Upper lobe of right lung (tissue), 1 donor: ENCODE measurements at places on chromosomes 6 and 20. TPM values are rescaled to one million over a fixed set of nuclear protein-coding genes. Genes with fewer than 3 reads are reported as not detected.
A peak's percentile ranks its signal among the peaks of the same experiment; 100 is the strongest.

- H3K4me1 ChIP-seq, result peaks cover 4% of the 10 kb centered on the region
- H3K4me3 ChIP-seq, result no peak overlapping the region
- DNase-seq, result no peak
- H3K27me3 ChIP-seq, result no peaks in the 10 kb centered on the region
- no peak overlapping the region for H3K27ac ChIP-seq
These were observed 122.3 kb downstream of the BANF2 start for GRCh38 chr20:17822039-17822438.

DNA sequence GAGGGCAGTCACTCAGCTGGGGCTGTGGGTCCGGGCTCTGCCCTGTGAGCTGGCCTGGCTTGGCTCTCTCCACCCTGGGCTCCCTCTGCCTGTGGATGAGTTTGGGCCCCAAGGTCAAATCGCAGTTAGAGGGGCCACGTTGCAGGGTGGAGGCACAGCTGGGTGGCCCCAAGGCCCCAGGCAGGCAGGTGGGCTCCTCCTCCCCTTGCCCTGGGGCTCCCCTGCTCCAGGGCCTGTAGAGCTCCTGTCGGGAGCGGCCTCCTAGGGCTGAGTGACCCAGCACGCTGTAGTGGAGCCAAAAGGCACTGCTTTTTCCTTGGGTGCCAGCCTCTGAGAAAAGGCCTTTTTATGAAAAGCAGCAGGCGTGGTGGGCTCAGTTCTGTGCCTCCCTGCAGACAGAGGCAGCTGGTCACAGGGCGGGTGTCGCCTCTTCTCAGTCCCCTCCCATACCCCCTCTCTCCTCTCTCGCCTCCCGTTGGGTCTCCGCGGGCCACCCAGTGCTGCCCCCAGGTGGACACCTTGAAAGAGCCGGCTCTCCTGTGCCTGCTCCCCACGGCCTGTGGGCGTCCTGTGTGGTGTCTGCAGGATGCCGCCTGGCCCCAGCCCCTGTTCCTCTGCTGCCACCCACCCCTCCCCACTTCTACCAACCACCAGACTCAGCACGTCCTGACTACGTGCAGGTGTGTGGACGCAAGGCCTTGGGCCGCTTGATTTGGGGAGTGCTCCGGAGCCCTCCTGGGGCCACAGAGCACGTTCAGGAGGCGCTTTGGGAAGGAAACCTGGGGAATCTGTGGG is 13.2 kb downstream of the SS18L1 start:
- no peak overlapping the region for H3K27ac ChIP-seq
- H3K27me3 ChIP-seq, result no peaks in the 10 kb centered on the region
- peak; percentile 80 for DNase-seq
- H3K4me3 ChIP-seq, result no peak overlapping the region

GRCh38 chr20:47318027-47318585 is 38.4 kb downstream of the ZMYND8 start:
- H3K27ac ChIP-seq, result peak overlapping the region; percentile 99
- H3K27me3 ChIP-seq, result no peaks in the 10 kb centered on the region
- peak overlapping the region; percentile 42 for H3K4me3 ChIP-seq
- H3K4me1 ChIP-seq, result peaks cover 88% of the 10 kb centered on the region
- H3K36me3 ChIP-seq, result no peaks in the 10 kb centered on the region
- DNase-seq, result peak; percentile 62

DNA sequence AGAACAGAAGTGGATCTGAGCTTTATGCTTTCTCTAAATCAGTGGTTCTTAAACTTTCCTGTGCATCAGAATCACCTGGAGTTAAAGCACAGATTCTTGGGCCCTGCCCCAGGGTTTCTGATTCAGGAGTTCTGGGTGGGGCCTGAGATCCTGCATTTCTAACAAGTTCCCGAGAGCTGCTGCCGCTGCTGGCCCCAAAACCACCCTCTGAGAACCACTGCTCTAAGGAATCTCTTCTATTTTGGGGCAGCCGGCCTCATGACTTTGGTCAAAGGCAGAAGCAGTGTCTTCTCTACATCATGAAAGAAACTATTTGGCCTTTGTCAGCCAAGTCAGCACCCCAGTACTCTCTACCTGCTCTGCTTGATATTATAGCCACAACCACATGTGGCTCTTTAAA is 42.1 kb upstream of the RIN2 start:
- H3K36me3 ChIP-seq, result no peaks in the 10 kb centered on the region
- H3K27me3 ChIP-seq, result no peaks in the 10 kb centered on the region
- DNase-seq, result no peak

DNA sequence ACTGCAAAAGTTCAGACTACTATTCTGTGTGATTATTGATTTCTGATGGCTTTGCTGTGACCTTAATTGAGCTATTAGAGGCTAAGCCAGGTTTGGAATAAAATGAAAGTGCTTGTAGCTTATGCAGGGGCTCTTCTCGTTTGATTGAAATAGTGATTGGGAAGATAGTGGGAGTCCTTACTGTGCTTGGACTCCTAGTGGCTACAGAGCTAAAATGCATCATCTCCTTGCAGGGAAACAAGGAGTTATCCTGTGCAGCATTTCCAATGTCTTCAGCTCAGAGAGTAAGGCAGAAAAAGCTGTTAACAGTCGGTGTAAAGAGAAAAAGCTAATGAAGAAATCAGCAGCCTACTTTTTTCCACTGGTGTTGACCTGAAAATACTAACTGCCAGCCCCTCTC is 173.5 kb downstream of the SLC35F1 start:
- no peak overlapping the region for H3K27ac ChIP-seq
- DNase-seq, result no peak
- no peaks in the 10 kb centered on the region for H3K4me1 ChIP-seq
- H3K4me3 ChIP-seq, result no peak overlapping the region

DNA sequence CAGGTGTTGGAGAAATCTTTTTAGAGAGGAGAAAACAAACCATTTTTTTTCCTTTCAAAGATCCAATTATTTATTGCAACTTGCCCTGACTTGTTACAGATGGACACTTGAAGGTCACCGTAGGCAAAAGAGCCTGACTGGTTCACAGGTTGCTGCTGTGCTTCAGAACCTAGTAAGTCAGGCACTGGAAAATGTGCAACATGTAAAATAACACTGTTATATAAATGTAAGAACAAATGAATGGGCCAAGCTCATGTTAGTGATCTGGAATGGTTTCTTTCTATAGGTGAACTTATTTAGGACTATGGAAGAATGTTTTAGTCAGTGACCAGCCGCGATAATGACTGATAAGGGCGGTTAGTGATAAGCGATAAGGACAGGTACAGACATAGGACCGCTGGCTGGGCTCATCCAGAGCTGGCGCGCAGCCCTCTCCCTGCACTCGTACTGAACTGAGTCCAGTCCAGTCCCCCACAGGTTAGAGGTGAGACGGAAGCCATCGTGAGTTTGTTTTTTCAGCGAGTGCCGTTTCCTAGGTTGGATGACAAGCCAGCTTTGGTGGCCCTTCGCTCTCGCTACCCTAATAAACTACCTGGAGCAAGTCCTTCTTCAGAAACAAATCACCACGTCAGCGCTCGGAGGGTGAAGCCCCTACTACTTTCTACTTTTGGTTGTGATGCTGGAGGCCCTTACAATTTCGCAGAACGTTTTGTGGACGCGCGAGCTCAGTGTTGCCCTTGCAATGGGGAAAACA is 94.4 kb upstream of the PRDM1 start:
- no peak for DNase-seq
- H3K27me3 ChIP-seq, result peaks cover 62% of the 10 kb centered on the region
- H3K36me3 ChIP-seq, result no peaks in the 10 kb centered on the region
- peaks cover 7% of the 10 kb centered on the region for H3K4me1 ChIP-seq

- H3K4me1 ChIP-seq, result no peaks in the 10 kb centered on the region
- no peak overlapping the region for H3K27ac ChIP-seq
- H3K36me3 ChIP-seq, result no peaks in the 10 kb centered on the region
- no peak for DNase-seq
- H3K4me3 ChIP-seq, result no peak overlapping the region
- H3K27me3 ChIP-seq, result no peaks in the 10 kb centered on the region
These were observed 615.5 kb downstream of the C6orf118 start for GRCh38 chr6:164693944-164694343.

DNA sequence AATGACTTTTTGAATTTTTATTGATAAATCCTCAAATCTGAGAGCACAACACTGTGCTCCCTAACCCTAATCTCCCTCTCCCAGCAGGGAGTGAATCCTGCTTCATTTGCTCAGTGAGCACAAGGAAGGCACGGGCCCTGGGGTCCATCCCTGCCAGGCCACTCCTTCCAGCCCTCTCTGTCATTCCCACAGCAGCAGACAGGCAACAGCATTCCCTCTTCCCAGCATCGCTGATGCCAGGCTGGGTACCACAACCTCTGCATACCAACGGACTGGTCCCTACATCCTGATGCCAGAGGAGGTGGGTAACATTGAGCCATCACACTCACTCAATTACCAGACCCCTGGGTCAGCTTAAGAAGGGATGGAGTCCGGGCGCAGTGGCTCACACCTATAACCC is 34.2 kb downstream of the MRPL14 start:
- H3K27me3 ChIP-seq, result no peaks in the 10 kb centered on the region
- H3K27ac ChIP-seq, result no peak overlapping the region
- H3K4me3 ChIP-seq, result no peak overlapping the region
- no peak for DNase-seq
- no peaks in the 10 kb centered on the region for H3K4me1 ChIP-seq

GRCh38 chr6:36130667-36131510 is 576 bp downstream of the MAPK13 start:
- H3K4me1 ChIP-seq, result peaks cover 39% of the 10 kb centered on the region
- peak overlapping the region; percentile 59 for H3K4me3 ChIP-seq
- DNase-seq, result peak; percentile 89

- no peak for DNase-seq
- peak overlapping the region; percentile 78 for H3K27ac ChIP-seq
- H3K4me3 ChIP-seq, result peak overlapping the region; percentile 88
- no peaks in the 10 kb centered on the region for H3K36me3 ChIP-seq
- H3K27me3 ChIP-seq, result no peaks in the 10 kb centered on the region
These were observed 597 bp downstream of the ADA start for GRCh38 chr20:44650771-44651433.

GRCh38 chr6:153727885-153728284 is 311.2 kb upstream of the OPRM1 start:
- H3K36me3 ChIP-seq, result no peaks in the 10 kb centered on the region
- H3K27me3 ChIP-seq, result no peaks in the 10 kb centered on the region
- no peak overlapping the region for H3K27ac ChIP-seq

DNA sequence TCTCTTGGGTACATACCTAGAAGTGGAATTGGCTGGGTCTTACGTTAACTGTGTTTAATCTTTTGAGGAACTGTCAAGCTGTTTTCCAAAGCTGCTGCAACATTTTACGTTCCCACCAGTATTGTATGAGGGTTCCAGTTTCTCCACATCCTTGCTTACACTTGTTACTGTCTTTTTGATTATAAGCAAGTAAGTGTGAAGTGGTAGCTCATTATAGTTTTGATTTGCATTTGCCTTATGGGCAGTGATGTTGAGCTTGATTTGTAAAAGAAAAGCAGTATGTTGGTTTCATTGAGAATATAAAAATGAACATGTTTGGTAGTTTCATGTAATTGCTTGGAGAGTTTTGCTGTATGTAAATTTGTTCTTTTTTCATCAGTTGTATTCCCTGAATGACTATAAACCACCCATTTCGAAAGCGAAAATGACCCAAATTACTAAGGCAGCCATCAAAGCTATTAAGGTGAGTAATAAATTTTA is 40.4 kb downstream of the SCAF8 start:
- H3K36me3 ChIP-seq, result peaks cover 12% of the 10 kb centered on the region
- H3K4me1 ChIP-seq, result no peaks in the 10 kb centered on the region
- no peak overlapping the region for H3K27ac ChIP-seq
- DNase-seq, result no peak

- no peak for DNase-seq
- H3K36me3 ChIP-seq, result peaks cover 6% of the 10 kb centered on the region
- H3K4me3 ChIP-seq, result no peak overlapping the region
- no peaks in the 10 kb centered on the region for H3K27me3 ChIP-seq
These were observed 27.5 kb downstream of the NCOA7 start for GRCh38 chr6:125818225-125818657.

GRCh38 chr6:134372603-134373281 is 54.8 kb upstream of the SGK1 start:
- peak overlapping the region; percentile 81 for H3K27ac ChIP-seq
- no peaks in the 10 kb centered on the region for H3K27me3 ChIP-seq
- peaks cover 4% of the 10 kb centered on the region for H3K4me1 ChIP-seq
- H3K36me3 ChIP-seq, result no peaks in the 10 kb centered on the region
- DNase-seq, result no peak

- no peak for DNase-seq
- no peak overlapping the region for H3K4me3 ChIP-seq
- H3K4me1 ChIP-seq, result no peaks in the 10 kb centered on the region
- no peaks in the 10 kb centered on the region for H3K36me3 ChIP-seq
- no peak overlapping the region for H3K27ac ChIP-seq
These were observed 84.5 kb downstream of the SLC16A10 start for GRCh38 chr6:111171577-111172400.

DNA sequence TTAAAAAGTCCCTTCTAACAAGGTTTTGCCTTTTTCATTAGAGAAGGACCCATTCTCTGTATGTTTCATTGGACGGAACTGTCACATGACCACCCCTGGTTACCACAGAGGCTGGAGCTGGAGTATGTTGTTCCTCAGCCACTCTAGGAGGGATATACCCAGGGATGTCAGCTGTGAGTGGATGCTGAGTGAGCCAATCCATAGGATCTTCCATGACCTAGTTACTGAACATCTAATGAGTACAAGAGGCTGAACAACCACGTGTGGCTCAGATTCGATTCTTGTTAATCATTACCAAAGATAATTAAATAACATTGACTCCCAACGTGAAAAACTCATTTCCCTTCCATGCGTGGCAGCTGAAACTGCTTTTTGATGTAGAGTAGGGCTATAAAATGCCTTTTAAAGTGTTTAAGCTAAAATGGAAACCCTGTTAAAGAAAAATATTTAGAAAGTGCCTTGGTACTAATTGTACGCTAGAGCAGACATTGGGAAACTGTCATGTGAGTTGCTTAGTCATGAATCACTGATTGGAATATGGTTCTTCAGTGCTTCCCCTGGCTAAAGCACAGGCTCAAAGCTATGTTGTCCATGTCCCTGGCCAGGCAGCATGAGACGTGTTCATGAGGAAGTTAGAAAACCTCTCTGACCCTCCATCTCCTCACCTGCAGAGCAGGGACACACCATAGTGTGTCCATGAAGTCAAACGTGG is 256.1 kb downstream of the ZNF217 start:
- no peak for DNase-seq
- no peaks in the 10 kb centered on the region for H3K36me3 ChIP-seq
- H3K27me3 ChIP-seq, result no peaks in the 10 kb centered on the region
- no peak overlapping the region for H3K4me3 ChIP-seq
- no peak overlapping the region for H3K27ac ChIP-seq

- H3K4me1 ChIP-seq, result no peaks in the 10 kb centered on the region
- no peak overlapping the region for H3K27ac ChIP-seq
- no peaks in the 10 kb centered on the region for H3K36me3 ChIP-seq
- no peak for DNase-seq
- H3K4me3 ChIP-seq, result no peak overlapping the region
These were observed 410.7 kb upstream of the JAG1 start for GRCh38 chr20:11084508-11084907.

C6orf118 gene
- not detected for total RNA-seq

FERMT1 gene
- 2.4 TPM for total RNA-seq

TPD52L1 gene
- 24.5 TPM for total RNA-seq
